A549 (cell line): ENCODE measurements at places on chromosomes 4 and X. TPM values are rescaled to one million over a fixed set of nuclear protein-coding genes. Genes with fewer than 3 reads are reported as not detected.

APLN gene
- 0.74 to 0.77 TPM (median 0.75 TPM) in 3 replicates for polyA plus RNA-seq

NKX3-2 gene
- 0.17 to 0.44 TPM (median 0.38 TPM) in 3 replicates for polyA plus RNA-seq

DDX3X gene
- 341 to 390 TPM (median 371 TPM) in 3 replicates for polyA plus RNA-seq

SORCS2 gene
- polyA plus RNA-seq, result 4.3 to 5.1 TPM (median 4.6 TPM) in 3 replicates

BEX4 gene
- polyA plus RNA-seq, result 0.51 to 0.85 TPM (median 0.75 TPM) in 3 replicates

CTAG1B gene
- not detected in 3 replicates for polyA plus RNA-seq

DNA sequence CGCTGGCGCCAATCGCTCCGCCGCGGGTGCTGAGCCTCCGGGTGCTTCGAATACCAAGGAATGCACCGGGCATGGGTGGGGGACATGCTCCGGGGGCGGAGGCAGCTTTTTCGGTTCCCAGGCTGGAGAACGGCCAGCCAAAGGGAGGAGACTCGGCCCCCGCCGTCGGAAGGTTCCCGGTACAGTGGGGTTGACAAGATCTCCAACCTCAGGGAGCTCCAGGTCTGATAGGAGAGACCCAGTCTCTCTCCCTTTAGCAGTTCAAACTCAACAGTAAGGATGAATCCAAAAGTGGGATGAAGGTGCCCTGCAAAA lies 29.1 kb upstream of the BCORL1 start:
- no peak for DNase-seq

GRCh38 chr4:182142176-182143085 lies 100.8 kb upstream of the TENM3 start:
- no peak for DNase-seq

DNA sequence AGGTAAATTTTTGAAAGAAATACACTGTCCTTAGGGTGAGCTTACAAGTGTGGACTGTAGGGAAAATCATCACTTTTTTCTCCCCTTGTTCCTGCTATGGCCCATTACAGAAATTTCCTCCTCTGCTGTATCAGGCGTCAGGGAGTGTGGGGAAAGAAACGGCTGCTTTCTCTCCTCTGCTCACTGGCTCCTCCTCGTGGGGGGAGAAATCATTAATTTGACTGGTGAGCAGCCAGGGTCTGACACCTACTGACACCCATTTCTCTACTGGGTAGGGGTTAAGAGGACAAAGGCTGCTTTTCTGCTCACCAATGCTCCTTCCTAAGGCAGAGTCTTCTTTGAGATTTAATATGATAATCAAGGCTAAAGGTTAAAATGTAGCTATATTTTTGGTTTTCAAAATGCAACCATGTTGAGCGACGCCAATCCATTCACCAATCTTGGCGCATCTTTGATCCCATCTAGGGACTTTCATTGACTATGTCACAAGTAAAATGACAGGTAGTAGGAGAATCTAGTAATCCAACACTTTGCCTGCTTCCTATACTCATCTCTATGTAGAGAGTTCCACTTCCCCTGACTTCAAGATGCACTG lies 25.1 kb downstream of the SETD7 start:
- peak; percentile 50 for DNase-seq

DNA sequence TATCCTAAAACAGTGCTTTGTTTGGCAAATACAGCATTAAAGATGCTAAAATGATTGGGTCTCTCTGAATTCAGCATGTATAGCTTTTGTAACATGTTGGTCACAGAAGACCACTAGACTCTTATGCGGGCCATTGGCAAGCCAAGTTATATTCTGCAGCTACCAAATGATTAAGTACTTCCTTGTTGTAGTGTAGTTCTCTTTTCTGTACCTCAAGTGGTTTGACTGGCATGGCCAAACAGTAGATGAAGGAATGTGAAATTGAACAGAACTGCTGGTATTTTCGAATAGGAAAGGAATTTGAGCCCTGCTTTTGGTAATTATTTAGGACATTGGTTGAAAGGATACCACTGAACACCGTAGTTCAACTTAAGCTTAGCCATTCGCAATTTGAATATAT lies 193.9 kb upstream of the GPC4 start:
- no peak for DNase-seq

- peak; percentile 47 for DNase-seq
These were observed 62.3 kb downstream of the RTL9 start for GRCh38 chrX:110420771-110421499.

- DNase-seq, result no peak
These were observed 22.8 kb downstream of the GPRIN3 start for GRCh38 chr4:89284828-89285227.

DNA sequence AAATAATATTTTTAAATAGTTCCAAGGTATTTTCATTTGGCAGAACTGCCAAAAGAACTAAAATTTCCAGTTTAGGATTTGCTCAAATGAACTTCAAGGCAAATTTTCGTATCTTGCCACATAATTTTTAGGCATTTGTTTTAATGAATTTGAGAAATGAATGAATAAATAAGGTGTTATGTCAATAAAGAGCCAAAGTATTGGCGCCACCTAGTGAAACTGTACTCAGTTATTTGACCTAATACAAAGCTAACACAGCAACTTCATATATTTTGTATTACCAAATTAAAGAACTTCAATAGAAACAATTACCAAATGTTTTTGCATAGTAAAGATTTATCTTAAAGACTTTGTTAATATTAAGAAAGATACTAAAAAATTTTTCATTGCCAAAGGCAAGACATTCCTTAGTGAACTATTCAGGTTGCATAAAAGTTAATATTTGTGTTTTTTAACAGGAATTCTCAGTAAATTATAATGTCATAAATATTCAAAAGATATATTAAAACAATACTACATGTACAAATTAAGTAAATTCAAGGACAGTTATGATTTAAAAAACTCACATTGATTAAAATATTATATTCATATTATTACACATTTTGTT lies 50.3 kb downstream of the STPG2 start:
- DNase-seq, result peak; percentile 19

DNA sequence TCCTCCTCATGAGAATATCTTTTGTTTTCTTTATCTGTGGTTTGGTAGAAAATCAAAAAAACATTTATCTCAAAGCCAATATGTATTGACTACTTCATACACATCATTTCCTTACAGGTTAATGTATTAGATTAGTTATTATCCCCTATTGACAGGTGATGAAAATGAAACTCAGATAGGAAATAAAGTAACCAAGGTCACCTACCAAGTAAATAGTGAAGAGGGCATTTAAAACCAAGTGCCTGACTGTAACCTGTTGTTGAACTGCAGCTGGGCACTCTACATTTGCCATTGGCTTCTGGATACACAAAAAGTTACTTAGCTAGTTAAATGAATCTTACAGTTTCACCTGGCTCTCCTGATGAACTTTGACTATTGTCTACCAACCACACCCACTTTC lies 41.4 kb upstream of the CTSO start:
- no peak for DNase-seq

DNA sequence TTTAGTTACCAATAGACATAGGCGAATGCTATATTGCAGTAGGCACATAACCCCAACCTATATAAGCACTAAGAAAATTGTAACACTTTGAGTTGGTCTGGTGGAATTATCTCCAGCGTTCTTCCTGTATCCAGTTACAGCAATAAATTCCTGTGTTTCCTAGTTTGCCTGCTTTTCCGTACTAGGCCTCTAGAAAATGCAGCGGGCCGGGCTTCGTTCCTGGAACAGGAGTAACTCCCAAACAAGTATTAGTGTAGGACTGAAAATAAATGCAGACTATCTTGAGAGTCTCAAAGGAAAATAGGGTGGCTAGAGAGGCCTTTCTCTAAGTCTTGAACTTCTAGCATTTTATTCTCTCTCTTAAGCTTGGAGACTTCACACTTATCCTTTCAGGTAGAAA lies 159.8 kb downstream of the OR13H1 start:
- peak; percentile 24 for DNase-seq

DNA sequence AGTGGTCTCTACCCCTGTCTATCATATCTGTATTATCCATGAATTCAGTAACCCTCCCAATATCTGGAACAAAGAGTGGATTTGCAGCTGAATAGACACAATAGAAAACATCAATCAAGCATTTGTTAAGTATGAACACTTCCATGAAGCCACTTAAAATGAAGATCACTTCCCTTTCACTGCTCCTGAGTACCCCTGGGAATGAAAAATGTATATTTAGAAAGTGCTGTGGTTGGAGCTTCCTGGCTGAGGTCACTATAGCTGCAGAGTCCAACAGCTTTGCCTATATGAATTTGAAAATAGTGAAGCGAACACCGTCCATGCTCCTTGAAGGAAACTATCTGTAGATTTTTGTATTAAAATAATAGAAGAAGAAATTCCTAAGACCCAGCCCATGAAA lies 227.0 kb downstream of the DTHD1 start:
- no peak for DNase-seq

- no peak for DNase-seq
These were observed 20.1 kb upstream of the IL3RA start for GRCh38 chrX:1316527-1316926.

- no peak for DNase-seq
These were observed 6.4 kb downstream of the AMOT start for GRCh38 chrX:112834031-112834845.

- DNase-seq, result no peak
These were observed 80.0 kb upstream of the MAB21L2 start for GRCh38 chr4:150501983-150502382.

DNA sequence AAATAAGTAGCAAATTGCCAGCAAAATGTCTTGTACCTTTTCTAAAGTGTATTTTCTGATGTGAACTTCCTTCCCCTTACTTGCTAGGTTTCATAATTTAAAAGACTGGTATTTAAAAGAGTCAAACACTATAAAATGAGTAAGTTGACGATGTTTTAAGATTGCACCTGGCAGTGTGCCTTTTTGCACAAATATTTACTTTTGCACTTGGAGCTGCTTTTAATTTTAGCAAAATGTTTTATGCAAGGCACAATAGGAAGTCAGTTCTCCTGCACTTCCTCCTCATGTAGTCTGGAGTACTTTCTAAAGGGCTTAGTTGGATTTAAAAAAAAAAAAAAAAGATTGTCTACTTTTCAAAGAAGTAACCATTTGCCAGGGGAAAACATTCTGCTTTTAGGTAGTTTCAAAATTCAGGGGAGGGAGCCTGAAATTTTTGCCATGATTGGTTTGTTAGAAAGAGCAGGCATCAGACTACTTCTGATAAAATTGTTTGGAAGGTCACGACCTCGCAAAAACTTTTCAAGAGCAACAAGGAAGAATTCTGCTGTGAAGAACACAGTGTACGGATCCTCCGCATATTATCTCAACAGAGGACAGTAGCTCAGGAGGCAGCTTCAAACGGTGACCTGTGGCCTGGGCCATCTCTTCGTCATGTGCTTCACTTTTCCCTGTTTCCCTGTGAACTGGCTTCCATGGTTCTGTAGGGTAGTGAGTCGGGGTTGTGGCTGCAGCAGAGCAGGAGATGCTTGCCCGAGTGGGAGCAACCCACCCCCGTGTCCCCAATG lies 66.1 kb downstream of the CDS1 start:
- DNase-seq, result no peak

DNA sequence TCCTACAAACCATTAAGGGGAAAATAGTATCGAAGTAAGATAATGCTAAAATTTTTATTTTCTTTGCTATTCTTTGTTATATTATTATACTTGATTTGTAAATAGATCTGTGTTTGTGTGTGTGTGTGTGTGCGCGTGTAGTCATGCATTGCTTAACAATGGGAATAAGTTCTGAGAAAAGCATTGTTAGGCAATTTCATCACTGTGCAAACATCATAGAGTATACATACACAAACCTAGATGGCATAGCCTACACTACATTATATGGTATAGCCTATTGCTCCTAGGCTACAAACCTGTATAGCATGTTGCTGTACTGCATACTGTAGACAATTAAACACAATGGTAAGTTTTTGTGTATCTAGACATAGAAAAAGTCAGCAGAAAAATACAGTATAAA lies 17.1 kb downstream of the MTTP start:
- DNase-seq, result no peak
